ENCODE measurements at places on chromosomes 16 and 17. TPM values are rescaled to one million over a fixed set of nuclear protein-coding genes. Genes with fewer than 3 reads are reported as not detected.

Gene NUP93
- 56.6 TPM for total RNA-seq

DNA sequence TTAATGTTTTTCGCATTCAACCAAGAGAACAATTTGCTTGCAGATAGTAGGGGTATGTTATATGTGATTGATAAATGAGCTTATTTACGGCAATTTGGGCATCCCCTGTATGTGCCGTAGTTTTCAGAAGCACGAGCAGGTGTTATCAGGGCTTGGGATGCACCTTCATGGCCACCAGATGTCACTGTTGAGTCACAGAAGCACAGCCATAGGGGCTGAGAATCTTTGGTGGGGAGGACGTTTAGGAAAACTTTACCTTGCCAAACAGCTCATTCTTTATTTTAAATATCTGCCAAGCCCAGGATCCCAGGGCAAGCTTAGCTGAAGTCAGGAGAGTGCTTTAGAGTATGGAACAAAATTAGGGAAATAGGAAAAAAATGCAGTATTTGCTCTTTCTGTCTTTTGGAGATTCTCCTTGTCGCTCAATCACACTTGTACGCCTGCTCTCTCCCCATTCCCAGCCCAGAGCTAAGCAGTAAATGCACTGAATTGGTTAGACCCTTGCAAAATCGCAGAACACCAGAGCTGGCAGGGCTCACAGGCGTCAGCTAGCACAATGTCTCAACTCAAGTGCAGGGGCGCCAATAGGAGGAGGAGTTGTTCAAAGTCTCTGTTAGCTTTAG, 93.6 kb upstream of the MPHOSPH6 start:
- DNase-seq: no peak

Gene TBX6
- total RNA-seq: 7.6 TPM

- no peak for DNase-seq
Observed at GRCh38 chr16:51409001-51409675, 258.1 kb upstream of the SALL1 start.

GRCh38 chr16:72921620-72922019, 126.3 kb downstream of the ZFHX3 start:
- DNase-seq: no peak

- no peak for DNase-seq
Observed at GRCh38 chr17:66661411-66662256, 173.3 kb upstream of the CACNG5 start.

GRCh38 chr16:23587726-23588125, 8.4 kb downstream of the NDUFAB1 start:
- no peak for DNase-seq

- DNase-seq: peak; percentile 77
Observed at GRCh38 chr16:74448990-74449389, 27.7 kb upstream of the CLEC18B start.

- DNase-seq: no peak
Observed at GRCh38 chr16:89615176-89615575, 1.7 kb downstream of the DPEP1 start.

DNA sequence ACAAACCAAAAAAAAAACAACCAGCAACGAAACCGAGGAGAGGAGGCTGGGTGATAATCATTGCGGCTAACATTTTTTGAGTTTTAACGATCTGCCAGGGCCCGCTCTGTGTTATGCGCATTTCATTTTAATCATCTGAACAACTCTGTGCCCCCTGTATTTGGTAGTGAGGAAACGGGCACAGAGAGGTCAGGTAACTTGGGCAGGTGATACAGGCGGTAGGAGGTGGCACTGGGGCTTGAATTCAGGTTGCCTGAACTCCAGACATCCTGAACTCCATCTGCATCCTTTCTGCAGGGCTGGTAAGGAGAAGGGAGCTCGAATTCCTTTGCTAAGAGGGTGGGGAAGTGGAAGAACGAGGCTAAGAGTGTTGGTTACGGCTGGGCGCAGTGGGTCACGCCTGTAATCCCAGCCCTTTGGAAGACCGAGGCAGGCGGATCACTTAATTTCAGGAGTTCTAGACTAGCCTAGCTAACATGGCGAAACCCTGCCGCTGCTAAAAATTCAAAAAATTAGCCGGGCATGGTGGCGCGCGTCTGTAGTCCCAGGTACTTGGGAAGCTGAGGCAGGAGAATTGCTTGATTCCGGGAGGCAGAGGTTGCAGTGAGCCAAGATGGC, 1.1 kb downstream of the CLUAP1 start:
- DNase-seq: peak; percentile 44

DNA sequence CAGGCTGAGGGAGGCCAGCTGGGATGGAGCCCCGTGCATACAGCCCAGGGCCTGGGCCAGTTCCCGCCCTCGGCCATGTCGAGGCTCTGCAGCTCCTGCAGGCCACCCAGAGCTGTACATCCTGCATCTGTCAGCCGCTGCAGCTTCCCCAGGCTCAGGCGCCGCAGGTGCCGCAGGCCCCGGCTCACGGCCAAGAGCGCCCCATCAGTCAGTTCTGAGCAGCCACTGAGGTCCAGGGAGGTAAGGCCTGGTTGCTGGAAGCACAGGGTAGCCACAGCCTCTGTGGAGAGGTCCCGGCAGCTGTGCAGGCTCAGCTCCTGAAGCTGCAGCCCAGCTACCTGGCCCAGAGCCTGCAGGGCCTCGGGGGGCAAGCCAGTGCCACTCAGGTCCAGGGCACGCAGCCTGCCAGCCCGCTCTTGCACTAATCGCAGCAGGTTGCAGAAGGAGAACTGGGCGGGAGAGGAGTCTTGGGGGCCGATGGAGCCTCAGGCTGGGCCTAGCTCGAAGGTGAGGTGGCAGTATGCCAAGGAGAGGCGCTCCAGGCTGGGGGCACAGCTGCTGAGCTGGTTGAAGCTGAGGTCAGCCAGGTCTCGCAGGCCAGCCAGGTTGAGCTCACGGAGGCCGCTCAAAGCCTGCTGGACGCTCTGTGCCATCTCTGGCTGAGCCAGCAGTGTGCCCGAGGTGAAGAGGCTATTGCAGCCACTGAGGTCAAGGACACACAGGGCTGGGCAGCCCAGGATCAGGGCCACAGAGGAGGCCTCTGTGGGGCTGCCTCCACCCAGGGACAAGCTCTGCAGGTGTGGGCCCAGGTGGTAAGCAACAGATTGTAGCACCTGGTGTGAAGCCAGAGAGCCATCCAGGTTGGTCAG, 11.4 kb downstream of the ELMO3 start:
- DNase-seq: no peak

DNA sequence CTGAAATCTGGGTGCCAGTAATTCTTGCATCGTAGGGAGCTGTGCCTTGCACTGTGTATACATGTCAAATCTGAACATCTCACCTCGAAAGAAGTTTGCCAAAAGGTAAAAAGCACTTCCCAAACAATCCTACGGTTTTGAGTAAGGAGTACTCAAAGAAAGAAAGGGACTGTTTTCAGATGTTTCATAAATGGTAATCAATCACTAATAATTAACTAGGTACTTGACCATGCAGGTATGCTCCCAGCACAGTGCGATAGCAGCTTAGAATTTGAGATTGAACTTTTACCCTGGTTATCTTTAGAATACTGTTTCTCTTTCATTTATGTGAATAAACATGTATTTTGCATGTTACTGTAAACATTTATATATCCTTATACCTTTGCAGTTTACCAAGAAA, 39.0 kb downstream of the PRKCA start:
- DNase-seq: no peak

GRCh38 chr16:10972108-10972818, 27.9 kb downstream of the CLEC16A start:
- no peak for DNase-seq

Gene FBXO39
- 1.5 TPM for total RNA-seq
